H54 (cell line): ENCODE measurements at places on chromosomes 5 and 9.

DNA sequence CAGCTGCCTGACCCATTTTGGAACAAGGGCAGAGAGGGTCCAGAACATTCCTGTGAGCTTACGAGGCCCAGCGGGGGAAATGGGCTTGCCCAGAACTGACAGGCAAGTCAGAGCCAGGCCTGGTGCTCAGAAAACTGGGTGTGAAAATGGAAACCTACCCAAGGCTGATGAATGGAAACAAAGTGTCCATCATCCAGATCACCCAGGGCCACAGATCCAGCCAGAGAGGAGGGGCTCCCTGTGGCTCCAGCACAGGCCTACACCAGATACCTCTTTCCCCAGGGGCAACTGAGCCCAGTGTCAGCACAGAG lies 3.1 kb downstream of the CLTB start:
- no peak for DNase-seq

DNA sequence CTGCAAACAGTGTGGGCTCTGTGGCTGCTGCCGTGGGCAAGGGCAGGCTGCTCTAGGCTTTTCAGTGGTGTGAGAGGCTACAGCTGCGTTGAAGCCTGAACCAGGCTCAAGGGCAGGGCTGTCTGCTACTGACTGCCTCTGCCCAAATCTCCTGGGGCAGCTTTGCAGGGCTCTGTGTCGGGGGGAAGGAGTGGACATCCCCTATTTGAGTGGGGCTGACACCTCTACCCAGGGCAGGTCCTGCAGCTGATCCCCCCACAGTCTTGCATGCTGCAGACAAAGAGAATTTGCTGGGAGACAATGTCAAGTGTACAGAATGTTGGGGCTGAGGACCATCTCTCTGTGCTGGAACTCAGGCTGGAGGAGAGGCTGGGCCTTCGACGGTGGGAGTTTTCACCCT lies 240.2 kb downstream of the PBX3 start:
- DNase-seq: no peak

GRCh38 chr5:1470762-1471211 lies 25.5 kb upstream of the SLC6A3 start:
- DNase-seq: no peak

DNA sequence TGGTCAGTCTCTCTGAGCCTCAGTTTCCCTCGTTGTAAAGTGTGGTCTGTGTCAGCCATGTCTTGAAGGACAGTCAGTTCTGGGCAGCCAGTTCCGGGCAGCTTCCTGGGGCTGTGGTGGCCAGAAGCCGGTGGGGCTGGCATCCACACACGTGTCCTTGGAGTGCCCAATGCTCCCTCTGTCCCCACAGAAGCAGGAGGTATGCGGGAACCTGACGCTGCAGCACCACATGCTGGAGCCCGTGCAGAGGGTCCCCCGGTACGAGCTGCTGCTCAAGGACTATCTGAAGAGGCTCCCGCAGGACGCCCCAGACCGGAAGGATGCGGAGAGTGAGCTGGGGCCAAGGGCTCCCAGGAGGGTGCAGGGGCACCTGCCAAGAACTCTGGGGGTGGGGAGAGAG lies 48.4 kb upstream of the SUSD3 start:
- DNase-seq: no peak

DNA sequence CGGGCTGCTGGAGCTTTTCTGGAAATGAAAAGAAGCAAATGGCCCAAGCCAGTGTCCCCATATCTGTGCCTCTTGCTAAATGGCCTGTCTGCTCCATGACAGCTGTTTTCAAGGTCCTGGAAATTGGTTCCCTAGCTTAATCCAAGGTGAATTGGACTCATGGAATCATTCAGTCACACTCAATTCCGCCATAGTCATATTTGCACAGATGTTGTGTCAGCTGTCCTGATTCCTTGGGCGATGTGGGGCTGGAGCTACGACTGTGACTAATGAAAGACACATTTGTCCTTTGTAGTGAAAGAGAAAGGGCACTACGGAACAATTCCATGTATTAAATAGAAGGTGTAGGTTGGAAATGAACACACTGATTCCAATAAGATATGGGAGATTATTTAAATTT lies 102.9 kb upstream of the MEGF10 start:
- no peak for DNase-seq

DNA sequence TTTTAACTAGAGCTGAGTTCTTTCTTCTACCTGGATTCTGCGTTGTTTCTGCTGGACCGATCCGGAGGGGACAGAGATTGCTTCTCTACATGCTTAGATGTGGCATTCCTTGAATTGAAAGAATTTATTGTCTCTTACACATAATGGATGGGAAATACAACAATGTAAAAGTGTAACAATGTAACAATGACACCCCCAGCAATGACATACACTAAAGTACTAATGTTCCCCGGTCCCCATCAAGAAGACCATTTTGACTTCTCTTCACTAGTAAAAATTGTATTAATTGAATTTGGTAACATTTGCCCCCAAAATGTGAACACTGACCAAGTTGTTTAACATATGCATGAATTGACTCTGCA lies 760.2 kb downstream of the TAF11L14 start:
- DNase-seq: no peak

DNA sequence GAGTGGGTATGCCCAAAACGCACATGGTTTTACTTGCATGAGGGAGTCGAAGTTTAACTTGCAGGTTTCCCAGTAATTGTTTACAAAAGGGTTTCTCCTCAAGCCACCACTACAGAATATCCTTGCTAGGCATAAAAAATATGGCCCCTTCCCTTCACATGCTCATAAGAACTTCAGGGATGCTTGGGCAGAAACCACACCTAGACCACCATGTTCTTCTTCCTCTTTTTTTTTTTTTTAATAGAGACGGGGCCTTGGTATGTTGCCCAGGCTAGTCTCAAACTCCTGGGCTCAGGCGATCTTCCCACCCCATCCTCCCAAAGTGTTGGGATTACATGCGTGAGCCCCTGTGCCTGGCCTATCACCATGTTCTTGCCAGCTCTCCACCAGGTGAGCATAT lies 18.6 kb upstream of the PLIN2 start:
- no peak for DNase-seq

DNA sequence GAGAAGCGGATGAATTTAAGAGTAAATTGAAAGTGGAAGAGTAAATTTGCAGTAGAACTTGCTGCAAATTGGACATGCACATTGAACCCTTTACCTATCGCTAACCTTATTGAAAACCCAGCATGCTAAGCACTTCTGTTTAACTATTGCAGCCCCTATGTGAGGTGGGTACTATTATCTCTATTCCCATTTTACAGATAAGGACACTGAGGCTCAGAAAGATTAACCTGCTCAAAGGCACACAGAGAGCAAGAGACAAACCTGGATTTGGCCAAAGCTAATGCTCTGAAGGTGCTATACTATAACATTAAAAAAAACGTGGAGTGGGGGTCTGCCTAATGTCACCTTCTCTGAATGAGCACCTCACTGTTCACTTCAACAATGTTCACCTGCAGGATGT lies 21.0 kb downstream of the SH3RF2 start:
- DNase-seq: no peak
